ENCODE measurements at places on chromosomes 2 and 18.

DNA sequence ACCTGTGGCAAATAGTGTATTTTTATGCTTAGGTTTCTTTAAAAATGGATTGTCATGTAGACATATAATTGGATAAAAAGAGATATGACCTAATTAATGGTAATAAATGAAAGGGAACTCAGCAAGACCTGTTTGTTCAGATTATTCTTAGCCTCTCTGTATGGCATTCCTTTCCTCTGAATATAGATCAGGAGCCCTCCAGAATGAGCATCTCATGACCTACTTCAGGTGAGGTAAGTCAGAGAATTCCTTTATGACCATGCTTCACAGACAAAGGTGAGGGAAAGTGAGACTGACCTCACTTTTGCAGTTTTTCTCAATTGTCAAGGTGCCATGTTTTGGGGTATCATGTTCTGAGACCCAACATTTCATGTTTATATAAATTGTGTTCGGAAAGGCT lies 1744.3 kb upstream of the PIK3C3 start:
- no peak for DNase-seq

DNA sequence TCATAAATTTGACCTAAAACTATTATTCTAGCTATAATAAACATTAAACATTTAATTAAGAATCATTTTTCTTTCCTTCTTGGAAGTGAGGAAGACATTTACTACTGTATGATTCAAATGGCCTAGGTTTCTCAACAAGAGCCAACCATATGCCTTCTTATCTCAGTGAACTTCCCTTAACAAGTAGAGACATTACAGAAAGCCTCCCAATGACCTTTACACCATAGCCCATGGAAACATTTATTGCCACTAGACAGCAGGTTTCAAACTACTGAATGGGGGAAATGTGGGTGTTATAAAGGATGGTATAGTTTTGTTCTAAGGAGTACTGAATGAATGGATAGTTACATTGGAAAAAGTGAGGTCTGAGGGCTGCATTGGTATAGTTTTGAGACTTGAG lies 349.4 kb upstream of the SPRED2 start:
- DNase-seq = no peak

- DNase-seq = no peak
These were observed 124.8 kb downstream of the C1D start for GRCh38 chr2:67938053-67938452.

DNA sequence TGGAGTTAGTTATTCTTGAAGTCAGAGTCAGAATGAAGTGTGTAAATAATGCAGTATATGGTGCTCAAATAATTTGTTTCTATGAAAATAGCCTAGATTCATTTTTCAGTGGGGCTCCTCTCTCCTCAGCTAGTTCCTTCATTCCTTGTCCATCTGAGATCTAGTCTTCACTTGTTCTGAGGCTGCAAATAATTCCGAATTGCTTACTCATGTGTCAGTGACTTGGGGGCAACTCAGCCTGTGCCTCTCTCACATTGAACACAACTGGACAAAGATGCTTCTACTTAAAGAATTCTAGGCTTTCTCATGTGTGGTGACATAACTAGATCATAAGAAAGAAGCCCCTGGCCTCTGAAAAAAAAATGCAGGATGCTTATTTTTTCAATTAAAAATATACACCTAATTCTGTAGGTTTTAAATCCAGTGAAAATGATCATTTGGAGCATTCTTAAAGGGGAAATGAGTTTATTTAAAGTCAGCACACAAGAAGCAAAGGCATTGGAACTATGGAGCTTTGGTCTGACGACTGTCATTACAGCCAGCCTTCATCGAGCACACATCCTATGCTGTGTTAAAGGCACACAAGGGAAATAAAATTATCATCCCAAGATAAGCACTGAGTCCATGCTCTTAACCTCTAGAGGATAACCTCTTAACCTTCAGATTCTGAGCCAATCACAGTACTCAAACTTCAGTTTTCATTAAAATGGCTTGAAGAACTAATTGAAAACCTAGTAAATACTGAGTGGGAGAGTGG lies 24.8 kb upstream of the SCN7A start:
- DNase-seq = no peak

- no peak for DNase-seq
These were observed 7.8 kb upstream of the FZD7 start for GRCh38 chr2:202025816-202026215.

Data from NCI-H1694 treated with DMSO at 0.1 percent for 48 hours (cell line).